ENCODE measurements at places on chromosomes 4 and X.

DNA sequence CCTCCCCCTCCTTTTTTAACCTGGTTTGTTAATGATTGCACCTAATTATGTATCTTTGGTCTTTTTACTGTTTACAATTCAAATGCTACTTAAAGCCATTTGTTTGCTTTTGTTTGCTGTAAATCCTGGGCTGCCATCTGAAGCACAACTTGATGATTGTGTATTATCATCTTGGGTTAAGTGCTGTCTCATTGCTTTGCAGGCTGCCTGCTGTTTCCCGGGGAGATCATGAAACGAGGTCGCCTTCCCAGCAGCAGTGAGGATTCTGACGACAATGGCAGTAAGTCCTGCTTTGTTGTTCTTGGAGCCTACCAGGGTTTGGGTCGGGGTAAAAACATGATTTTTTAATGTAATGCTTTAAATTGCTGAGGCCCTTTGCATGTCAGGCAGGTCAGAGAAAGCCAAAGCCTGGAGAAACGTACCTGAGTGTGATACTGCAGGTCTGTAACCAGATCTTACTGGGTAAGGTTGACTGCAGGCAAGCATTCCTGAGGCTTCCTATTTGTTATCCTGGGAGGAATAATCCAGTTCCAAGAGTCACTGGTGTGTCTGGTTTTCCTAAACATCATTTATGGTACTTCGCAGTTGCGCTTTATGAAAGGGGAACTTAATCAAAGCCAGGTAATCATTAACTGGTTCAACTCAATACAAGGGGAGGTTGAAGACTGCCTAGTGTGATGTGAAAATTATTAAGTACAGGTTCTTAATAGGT lies 22.2 kb downstream of the JADE1 start:
- DNase-seq = no peak

GRCh38 chrX:120242813-120243212 lies 7.8 kb upstream of the ZBTB33 start:
- no peak for DNase-seq

DNA sequence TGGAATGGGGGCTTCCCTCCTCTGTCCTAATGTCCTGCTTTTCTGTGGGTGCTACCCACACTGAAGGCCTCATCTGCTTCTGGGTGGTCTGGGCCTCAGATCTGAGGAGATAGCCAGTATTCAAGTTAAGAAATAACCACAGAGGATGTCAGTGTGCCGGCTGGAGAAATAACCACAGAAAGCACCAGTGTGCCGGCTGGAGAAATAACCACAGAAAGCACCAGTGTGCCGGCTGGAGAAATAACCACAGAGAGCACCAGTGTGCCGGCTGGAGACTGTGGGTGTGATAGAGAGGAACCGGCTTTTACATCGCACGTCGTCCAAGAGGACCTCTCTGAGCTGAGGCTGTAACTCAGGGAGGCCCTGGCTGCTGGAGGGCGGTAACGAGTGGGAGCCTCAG lies 65.7 kb upstream of the PSAPL1 start:
- no peak for DNase-seq

GRCh38 chrX:113001836-113002235 lies 161.2 kb upstream of the AMOT start:
- DNase-seq = no peak

DNA sequence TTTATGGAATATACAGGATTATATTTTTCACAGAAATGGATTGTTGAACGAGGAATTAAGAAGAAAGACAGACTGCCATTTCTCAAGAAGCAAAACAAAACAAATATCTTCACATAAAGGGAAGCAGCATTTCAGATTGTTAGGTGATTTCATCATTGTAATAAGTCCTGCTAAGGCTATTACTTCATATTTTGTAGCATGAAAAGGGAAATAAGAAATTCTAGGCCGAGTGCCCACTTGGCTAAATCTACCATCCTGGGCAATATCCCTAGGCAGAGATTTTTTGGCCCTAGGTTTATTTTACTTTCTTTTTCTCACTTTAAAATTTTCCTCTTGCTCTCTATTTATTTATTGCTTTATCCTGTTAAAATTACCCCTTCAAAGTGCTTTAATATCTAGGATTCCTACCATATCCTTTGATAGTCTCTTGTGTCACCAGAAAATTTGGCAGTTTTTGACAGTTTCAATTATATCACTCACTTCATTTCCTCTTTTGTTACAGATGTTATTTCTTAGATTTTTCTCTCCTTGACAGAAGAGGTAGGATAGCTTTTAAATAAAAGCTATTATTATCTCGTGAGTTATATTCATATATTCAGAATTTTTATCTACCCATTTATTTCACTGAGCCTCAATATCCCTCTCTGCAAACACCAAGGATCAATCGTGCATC lies 142.3 kb downstream of the PDGFC start:
- no peak for DNase-seq

DNA sequence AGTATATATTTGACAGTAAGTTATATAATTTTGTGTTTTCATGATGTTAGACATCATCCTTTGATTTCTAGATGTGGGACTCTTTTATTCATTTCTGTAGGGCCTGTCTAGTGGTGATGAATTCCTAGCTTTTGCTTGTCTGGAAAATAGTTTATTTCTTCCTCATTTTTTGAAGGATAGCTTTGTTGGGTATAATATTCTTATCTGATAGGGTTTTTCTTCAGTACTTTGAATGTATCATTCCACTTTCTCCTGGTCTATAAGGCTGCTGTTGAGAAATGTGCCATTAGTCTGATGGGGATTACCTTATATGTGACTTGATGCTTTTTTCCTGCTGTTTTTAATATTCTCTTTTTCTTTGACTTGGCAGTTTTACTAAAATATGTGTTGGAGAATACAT lies 1104.5 kb downstream of the FAT4 start:
- DNase-seq = no peak

DNA sequence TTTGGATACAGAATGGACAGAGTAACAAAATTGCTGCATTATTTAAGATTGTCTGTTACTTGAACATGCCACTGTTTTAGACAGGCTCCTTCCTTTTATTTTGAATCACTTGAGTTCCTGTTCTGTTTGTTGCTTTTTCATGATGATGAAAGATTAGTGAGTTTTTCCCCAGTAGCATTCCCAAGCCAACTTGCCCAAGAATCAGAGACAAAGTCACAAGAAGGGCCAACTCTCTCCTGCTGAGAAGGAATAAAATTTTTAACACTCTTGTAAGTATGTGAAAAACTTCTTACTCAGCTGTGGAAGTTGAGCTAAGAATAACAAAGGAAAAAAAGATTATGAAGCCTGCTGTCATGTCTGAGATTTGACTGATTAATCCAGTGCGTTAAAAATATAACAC lies 104.2 kb downstream of the KLHL8 start:
- no peak for DNase-seq

DNA sequence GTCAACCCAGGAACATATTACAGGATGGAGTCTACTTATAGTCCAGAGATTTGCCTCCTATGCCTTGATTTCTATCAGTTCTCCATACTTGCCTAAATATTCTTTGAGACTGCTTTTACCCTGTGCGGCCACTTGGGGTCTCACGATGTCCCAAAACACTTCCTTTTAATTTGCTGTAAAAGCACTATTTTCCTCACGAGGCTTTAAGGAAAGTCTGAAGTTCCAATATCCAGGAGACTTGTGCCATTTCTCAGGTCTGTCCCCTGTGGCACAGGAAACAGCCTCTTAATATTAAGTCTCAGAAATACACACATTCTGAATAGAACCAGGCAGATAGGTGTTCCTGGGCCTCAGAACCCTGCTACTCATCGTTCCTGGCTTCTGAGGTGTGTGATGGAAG lies 142.9 kb downstream of the TMEM164 start:
- DNase-seq = no peak

DNA sequence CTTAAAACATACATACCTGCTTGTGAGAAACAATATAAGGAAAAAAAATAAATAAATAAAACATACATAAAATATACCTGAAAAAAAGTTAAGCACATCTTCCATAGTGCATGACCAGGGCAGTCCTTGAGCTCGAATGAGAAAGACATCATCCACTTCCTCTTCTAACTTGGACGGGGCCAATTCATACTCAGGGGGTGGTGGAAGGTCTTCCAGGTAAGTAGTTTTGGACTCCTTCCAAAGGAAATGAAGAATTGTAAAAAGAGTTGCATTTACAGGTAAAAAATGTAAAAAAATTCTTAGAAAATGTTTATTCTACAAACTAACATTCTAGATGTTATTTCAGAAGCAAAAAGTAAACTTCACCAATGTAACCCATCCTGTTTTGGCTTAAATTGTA lies 3.6 kb downstream of the GRSF1 start:
- DNase-seq = no peak

DNA sequence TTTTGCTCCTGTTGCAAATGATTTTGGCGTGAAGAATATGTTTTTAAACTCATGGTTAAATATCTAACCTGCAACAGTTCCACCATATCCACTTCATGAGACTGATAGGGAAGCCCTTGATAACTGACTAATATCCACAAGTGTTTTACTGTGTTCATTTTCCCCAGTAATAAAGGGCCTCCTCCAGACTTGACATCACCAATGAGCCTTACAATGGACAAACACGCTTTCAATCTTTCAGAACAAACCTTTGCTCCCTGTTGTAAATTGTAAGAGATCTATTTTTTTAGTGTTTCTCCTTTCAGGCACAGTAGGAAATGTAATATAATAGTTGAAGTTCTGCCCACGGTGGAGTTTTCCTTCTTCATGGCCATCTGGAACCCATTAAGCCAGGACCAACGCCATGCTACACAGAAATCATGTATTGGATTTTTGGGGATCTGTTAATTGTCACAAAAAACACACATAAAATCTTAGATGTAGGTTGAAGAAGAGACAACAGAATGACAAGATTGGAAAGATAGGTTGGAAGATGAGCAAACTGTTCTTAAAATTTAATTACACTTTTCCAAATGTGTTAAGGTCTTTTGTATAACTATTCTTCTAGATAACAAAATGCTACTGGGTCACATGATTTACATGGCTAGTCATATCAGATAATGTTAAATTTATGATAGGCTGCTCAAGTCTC lies 1030.1 kb downstream of the FSTL5 start:
- no peak for DNase-seq

- no peak for DNase-seq
Measured at GRCh38 chrX:720825-721224, 90.2 kb downstream of the SHOX start.

GRCh38 chr4:157912212-157912611 lies 260.6 kb downstream of the GASK1B start:
- DNase-seq = no peak

DNA sequence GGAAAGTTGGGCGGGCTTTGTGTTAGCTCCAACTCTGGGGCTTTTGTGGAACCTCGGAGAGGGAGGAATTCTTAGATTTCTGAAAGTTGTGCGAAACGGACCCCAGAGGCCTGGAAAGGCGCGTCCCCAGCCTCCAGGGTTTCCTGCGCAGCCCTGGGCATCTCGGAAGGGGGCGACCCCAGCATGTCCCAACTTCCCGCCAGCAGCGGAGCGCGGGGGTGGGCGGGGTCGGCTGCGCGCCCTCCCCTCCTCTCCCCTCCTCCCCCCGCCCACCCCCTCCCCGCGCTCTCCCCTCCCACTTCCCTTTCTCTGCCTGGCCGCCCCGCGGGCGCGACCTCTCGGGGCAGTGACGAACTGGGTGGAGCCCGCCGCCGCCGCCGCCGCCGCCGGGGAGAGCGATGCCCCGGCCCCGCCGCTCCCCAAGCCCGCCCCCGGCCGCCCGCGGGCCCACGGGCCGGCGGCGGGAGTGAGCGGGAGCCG lies 16.8 kb downstream of the PTTG2 start:
- DNase-seq = peak; percentile 66

DNA sequence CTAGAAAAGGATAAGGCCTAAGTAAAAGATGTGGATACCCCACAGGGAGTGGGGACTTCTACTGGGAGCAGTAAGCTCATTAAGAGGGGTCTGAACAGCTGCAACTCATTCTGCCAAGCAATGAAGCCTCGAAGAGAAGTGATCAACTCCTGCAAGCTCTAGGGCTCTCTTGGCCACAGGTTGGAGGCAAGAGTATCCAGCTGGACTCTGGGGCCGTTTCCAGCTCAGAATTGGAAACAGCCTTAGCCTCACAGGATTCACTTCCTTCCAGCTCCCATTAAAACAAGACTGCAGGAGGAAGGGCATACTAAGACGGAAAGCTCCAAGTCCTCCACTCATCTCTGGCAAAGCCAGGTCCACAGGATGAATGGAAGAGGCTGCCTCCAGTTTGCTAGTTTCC lies 126.3 kb downstream of the ATG4A start:
- DNase-seq = no peak

DNA sequence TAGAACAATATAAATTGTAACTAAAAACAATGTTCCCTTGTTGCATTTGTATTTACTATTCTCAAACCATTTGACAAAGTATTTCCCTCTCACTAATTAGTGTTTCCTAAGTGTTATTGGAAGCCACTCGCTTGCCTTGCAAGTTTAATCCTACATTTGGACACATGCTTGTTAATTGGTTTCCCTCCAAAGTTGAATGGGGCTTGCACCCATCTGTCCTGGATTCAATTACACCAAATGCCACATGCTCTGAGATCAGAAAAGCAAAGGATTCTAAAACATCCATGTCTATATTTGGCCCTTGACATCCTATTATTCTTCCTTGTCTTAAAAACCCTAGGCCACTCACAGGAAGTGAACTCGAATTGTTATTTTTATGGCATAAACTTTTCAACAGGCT lies 146.6 kb downstream of the AMELX start:
- DNase-seq = no peak

GRCh38 chrX:147894366-147894963 lies 17.3 kb upstream of the FMR1 start:
- DNase-seq = no peak
